CD4-positive, alpha-beta T cell (primary cell): ENCODE measurements at places on chromosomes 4 and X. TPM values are rescaled to one million over a fixed set of nuclear protein-coding genes. Genes with fewer than 3 reads are reported as not detected.
A peak's percentile ranks its signal among the peaks of the same experiment; 100 is the strongest.

- DNase-seq: no peak
Observed at GRCh38 chrX:3346501-3347259, at the start of gene MXRA5. Gene MXRA5 (minus strand): TSS chrX:3346652. CDS start chrX:3343833, 2,819 bp downstream.

GRCh38 chrX:135463937-135464336 lies 42.2 kb downstream of the SMIM10L2A start:
- DNase-seq: no peak

DNA sequence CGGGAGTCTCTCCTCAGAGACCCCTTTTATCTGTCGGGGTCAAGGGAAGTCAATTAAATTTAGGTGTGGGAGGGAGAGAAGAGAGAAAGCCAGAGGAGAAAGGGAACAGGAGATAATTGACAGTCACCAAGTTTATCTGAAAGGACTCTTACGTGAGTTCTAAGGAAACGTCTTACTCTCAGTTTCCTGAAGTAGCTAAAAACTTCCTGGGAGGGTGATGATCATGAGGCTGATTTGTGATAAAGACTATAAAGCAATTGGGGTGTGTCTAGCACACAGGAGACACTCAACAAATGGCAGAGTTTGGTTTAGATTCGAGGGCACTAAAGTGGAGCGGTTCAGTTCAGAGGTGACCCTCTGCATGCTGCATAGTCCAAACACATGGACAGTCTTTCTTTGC lies 254.1 kb downstream of the FBXW7 start:
- no peak for DNase-seq

DNA sequence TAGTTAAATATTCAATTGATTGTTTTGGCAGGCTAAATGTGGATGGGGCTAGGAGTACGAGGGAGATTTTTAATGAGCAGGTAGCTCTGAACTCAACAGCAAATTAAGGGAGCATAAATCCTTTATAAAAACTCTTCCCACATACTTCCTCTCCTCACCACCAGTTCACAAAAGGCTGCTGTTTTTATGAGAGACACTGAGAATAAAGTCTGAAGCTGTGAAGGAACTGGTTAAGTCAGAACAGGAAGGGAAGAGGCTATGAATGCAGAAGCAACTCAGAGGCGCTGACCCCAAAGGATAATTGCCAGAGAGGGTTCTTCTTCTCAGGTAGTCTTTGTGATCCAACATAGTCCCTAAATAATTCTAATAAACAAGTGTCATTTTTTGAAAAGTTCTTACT lies 406.1 kb downstream of the GPM6A start:
- DNase-seq: no peak

- DNase-seq: no peak
Observed at GRCh38 chr4:146346276-146346675, 131.9 kb downstream of the REELD1 start.

- no peak for DNase-seq
Observed at GRCh38 chr4:130855533-130855932, 1759.6 kb downstream of the C4orf33 start.

ATP6AP1 gene
- total RNA-seq: 31.4 TPM

SMIM10 gene
- total RNA-seq: not detected

F8 gene
- 0.66 TPM for total RNA-seq

SOWAHB gene
- not detected for total RNA-seq

KANTR gene
- 6.2 TPM for total RNA-seq

- DNase-seq: no peak
Observed at GRCh38 chrX:97026406-97026805, 142.7 kb downstream of the RPA4 start.

DNA sequence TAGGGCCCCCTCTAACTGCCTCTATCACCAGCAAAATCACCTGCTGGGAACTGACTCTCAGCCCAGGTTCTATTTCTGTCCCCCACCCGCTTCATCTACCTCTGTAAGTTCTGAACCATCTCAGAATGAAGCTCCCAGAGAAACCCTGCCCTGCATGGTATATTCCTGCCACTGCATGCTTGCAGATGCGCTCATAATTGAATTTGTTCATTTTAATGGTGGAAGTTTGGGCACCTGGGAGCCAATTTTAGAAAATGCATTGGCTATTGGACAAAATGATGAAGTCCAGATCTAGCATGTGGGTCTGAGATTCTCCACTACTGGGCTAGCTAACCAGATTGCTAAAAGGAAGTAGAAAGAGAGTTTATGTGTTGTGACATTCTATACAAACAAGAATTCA lies 28.6 kb upstream of the SLC10A4 start:
- no peak for DNase-seq

GRCh38 chrX:54182194-54182863 lies 725 bp downstream of the FAM120C start:
- peak; percentile 49 for DNase-seq

GRCh38 chrX:154308108-154308946 lies 12.7 kb downstream of the TKTL1 start:
- peak; percentile 77 for DNase-seq

DNA sequence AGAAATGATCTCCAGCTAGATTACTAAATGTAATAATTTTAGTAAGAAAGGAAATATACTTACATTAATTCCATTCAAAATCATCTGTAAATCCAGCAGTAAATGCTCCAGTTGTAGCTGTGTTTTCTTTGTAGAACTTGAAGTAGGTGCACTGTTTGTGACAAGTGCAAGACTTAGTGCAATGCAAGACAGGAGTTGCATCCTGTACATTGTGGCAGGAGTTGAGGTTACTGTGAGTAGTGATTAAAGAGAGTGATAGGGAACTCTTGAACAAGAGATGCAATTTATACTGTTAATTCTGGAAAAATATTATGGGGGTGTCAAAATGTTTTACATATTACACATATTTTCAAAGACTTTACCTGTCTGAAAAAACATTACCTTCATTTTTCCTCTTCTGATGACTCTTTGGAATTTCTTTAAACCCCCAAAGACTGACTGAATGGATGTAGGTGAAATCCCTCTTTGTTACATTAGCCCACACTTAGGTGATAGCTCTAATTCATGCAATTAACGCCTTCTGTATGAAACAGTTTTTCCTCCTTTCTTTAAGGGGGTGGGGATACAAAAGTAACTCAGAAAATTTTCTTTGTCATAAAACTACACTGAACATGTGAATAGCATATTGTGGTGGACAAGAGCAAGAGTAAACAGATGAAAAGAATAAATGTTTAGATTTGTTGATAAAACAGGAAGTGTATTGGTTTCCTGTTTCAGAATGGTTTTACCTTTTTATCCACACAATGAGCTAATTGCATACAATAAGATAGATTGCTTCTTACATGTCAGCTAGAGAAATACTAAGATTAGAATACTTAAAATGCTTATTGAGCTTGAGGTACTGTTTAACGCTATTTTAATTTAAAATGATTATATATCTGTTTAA lies at the start of gene IL2:
IL2 (minus strand) TSS at position 495 of the 886 bp plus-strand sequence; CDS start at position 210, 285 bp downstream.
- no peak for DNase-seq

MAOB gene
- not detected for total RNA-seq

DNA sequence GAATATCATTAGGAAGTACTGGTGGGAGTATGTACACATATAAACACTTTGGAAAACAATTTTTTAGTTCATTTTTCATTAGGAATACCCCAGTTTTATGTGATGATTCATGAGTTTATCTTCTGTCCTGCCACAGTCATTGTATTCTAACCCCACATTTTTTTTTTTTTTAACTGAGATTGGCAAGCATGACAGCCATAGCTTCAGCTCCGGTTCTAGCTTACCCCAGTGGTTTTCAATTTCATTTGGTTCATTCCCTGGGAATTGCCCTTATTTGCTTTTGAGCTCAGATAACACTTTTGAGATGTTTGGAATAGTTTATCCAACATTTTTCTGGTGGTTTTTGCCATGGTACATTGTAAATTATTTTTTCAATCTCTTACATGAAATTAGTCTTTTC lies 21.0 kb upstream of the FMR1 start:
- no peak for DNase-seq

DNA sequence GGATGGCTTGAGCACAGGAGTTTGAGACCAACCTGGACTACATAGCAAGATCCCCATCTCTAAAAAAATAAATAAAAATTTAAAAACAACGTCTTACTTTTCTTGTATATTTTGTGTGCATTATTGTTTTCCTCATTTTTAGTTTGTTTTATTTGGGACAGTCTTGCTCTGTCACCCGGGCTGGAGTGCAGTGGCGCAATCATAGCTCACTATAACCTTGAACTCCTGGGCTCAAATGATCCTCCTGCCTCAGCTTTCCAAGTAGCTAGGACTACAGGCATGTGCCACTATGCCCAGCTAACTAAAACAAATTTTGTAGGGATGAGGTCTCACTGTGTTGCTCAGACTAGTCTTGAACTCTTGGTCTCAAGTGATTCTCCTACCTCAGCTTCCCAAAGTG lies 9.5 kb upstream of the SMIM14 start:
- no peak for DNase-seq

GRCh38 chr4:99379571-99379970 lies 27.0 kb upstream of the ADH1C start:
- no peak for DNase-seq

DNA sequence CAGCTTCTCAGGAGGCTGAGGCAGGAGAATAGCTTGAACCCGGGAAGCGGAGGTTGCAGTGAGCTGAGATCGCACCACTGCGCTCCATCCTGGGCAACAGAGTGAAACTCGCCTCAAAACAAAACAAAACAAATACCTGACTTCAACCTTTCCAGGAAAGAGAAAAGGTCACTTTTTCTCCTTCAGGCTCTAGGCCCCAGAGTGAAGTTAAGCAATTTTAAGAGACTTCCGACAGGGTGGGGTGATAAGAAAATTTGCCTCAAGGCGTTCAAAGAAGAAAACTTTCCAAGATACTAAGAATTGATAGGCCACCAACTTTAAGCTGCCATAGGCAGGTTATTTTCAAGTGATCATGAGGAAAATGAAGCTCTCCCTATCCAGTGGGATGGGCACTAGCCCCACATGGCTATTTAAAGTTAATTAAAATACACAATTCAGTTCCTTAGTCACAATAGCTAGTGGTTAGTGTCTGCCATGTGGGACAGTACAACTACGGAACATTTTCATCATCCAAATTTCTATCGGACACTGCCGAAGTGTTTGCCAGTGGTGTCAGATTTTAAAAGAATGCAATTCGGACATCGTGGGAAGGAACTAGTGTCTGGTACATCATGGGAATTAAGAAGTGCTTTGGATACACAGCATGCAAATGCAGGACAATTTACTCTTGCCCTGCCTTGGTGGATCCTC lies 33.0 kb downstream of the SMS start:
- no peak for DNase-seq

DNA sequence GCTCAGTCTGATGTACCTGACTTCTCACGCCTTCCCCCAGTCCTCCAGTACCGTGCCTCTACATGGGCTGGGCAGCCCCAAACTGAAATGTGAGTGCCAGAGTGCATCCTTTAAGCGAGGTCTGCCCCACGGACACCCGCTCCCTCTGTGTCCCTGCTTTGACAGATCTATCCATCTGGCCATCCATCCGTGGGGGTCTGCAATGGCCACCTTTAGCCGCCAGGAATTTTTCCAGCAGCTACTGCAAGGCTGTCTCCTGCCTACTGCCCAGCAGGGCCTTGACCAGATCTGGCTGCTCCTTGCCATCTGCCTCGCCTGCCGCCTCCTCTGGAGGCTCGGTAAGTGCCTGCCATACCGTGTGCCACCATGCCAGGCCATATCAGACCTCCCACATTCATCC lies 827 bp downstream of the PORCN start:
- no peak for DNase-seq

DNA sequence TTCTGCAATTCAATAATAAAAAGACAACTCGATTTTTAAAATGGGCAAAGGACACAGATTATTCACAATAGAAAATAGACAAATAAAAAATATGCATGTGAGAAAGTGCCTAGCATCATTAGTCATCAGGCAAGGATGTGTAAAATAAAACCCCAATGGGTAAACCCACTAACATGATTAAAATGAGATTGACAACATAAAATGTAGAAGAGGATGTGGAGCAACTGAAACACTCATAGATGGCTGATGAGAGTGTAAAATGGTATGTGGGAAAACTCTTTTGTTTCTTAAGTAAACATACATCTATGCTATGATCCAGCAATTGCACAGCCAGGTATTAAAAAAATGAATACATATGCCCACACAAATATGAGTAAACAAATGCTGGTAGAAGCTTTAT lies 177.6 kb downstream of the IQCM start:
- DNase-seq: no peak

DNA sequence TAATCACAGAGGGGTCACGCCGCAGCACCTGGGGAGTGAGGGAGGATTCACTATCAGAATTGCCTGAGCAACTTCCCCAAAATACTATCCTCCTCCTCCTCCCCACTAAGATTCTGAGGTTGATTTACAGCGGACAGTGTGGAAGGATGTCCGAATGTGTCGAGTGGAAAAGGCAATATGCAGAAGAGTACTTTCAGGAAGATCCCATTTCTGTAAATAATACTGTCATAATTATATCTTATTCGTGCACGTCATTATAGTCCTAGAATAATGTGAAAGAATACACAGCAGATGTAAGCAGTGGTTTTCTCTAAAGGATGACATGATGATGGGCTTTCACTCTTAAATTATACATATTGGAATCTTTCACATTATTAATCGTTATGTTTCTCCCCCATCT lies 149.8 kb upstream of the NOCT start:
- DNase-seq: no peak

DNA sequence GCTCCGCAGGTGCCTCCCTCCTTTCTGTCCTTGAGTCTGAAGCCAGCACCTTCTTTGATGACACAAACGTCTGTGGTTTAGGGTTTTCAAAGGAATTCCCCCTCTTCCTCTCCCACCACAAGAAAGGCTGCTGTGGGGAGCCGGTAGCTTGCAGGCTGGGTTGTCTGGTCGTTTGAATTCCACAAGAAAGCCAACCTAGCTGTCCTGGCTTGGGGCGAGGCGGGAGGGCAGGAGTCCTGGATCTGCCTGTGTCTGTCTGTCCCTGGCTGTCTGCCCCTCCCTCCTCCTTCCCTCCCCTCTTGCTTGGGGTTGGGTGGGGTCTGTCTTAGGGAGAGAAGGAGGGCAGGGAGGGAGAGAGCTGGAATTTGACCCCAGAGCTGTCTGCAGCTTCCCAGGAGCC lies 56.3 kb downstream of the SHROOM2 start:
- no peak for DNase-seq

MAGEC1 gene
- not detected for total RNA-seq

MUC7 gene
- not detected for total RNA-seq

DNA sequence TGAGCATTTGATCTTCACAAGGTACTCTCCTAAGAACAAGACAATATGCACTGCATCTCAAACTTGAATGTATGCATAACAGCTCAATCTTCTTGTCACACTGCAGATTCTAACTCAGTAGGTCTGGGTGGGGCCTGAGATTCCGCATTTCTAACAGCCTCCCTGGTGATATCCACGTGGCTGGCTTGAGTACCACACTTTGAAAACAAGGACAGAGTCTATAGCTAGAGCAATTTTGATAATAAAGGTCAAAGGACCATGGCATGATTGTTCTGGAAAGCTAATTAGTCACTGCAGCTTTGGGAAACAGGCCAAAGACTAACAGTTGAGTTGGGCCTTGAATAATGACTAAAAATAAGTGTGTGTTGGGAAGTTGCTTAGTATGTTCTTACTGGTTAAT lies 213.3 kb downstream of the GBA3 start:
- DNase-seq: no peak
